NK-92 treated with Interleukin-12 subunit alpha and Interleukin-12 subunit beta, amount 100 ng/mL, for 24 hours (cell line): ENCODE measurements at places on chromosomes 1 and 21.
A peak's percentile ranks its signal among the peaks of the same experiment; 100 is the strongest.

- no peak for DNase-seq
Observed at GRCh38 chr1:169298441-169298840, 69.2 kb downstream of the NME7 start.

- no peak for DNase-seq
Observed at GRCh38 chr1:155253208-155253607, 2.1 kb downstream of the ENTREP3 start.

DNA sequence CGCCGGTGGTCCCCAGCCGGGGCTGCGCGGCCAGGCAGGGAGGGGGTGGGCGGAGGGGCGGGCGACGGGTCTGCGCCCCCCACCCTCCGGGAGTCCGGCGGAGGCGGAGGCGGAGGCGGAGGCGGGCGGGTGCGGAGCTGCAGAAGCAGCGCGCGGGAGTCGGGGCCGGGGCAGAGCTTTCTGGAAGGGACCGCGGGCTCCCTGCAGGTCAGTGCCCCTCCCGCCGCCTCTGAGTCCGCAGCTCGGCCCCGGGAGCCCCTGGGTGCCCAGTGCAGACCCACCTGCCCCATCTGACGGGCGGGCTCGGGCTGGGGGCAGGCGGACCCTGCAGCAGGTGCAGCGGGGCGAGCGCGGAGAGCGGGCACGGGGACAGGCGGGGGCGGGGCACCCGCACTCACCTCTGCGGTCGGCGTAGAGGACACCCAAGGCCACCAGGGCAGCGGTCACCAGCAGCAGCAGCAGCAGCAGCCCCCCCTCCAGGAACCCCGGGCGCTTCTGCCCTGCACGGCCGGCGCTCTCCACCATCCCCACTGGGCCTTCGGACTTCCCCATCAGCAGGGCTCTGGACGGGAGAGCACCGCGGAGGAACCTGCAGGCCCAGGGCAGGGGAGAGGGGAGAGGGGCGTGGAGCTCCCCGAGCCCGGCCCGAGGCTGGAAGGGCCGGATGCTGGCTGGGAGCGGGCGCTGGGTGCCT is 3.7 kb downstream of the MMEL1 start:
- DNase-seq: no peak

GRCh38 chr1:188641566-188642211 is 1812.9 kb downstream of the PLA2G4A start:
- DNase-seq: no peak

DNA sequence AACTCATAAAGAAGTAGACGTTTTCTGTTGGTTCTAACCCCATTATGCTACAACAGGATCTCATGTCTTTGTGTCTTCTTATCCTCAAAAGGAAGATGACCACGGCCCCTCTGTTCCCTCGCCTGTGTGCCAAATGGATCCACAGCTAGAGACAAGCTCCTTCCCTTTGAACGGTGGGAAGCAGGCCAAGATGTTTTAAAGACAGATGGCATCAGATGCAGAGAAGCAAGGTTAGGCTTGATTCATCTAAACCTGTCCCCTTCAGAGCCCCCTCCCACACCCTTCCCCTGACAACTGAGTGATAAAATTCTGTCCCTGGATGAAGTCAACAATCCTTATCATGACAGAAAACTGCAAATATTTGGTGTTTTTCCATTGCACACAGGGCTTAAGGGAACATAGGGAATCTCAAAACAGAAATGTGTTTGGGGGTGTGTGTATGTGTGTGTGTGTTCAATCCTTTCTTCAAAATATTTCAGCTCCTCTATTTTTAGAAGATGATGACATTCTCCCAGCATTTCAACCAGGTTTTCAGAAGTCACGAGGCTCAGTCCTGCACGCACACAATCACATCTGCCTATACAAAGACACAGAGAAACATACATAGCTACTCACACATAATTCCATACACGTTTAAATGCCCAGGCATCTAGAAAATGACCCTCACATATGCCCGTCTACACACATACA is 27.8 kb upstream of the FMOD start:
- DNase-seq: no peak

- no peak for DNase-seq
Observed at GRCh38 chr1:213676736-213677135, 311.0 kb upstream of the PROX1 start.

GRCh38 chr1:175808573-175808972 is 65.2 kb upstream of the TNR start:
- no peak for DNase-seq

- DNase-seq: no peak
Observed at GRCh38 chr1:206826394-206826793, 39.0 kb upstream of the IL20 start.

DNA sequence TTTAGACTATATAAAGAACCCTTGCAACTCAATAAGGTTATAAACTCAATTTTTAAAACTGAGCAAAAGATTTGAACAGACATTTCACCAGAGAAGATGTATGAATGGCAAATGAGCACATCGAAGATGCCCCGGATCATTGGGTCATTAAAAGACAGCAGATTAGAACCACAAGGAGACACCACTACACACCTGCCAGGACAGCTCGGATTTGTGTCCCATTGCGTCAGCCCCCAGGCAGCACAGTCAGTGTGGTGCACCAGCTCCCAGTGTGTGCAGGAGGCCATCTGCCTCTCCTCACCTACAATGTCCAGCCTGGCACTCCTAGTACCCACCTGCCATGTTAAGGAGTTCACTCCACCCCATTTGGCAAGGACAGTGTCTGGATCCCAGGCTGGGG is 61.1 kb upstream of the LRP8 start:
- DNase-seq: no peak

DNA sequence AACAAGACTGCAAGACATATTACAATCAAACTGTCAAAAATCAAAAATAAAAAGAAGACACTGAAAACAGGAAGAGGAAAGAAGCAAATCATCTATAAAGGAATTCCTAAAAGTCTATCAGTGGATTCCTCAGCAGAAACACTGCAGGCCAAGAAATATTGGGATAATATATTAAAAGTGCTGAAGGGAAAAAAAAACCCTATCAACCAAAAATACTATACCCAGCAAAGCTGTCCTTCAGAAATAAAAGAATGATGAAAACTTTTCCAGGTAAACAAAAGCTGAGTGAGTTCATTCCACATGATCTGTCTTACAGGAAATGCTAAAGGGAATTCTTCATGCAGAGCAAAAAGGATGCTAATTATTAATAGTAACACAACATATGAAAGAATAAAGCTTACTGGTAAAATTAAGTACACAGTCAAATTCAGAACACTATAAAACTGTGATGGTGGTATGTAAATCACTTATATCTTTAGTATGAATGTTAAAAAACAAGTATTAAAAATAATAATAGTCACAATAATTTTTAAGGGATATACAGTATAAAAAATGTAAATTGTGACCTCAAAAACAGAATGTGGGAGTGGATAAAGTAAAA is 12.9 kb upstream of the ACP6 start:
- no peak for DNase-seq

- no peak for DNase-seq
Observed at GRCh38 chr1:31297277-31298247, 730 bp downstream of the ZCCHC17 start.

DNA sequence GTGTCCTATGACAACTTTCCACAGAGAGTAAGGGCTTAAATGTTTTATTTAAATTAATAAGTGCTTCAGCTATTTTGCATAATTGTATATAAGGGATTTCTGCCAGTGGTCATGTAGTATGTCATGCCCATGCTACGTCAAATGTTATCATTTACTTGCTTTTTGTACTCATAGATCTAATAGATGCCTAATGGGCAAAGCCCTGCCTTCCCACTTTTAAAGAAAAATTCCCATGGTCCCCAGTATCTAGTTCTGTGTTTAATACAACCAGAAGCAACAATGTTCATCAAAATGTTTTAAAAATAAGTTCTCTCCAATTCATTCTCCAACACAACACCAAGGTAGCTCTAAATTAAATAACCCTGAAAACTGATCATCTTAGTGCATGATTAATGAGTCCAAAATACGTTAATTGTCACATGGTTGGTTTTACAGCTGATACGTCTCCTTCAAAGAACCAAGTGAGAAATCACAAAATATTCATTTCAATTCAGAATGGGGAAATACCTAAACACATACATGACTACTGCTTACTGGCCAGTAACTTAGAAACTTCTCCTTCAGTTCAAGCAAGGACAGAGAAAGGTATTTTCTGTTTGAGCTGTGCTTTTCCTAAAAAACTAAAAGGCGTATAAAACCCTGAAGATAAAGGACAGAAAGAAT is 49.1 kb upstream of the SDC3 start:
- no peak for DNase-seq

DNA sequence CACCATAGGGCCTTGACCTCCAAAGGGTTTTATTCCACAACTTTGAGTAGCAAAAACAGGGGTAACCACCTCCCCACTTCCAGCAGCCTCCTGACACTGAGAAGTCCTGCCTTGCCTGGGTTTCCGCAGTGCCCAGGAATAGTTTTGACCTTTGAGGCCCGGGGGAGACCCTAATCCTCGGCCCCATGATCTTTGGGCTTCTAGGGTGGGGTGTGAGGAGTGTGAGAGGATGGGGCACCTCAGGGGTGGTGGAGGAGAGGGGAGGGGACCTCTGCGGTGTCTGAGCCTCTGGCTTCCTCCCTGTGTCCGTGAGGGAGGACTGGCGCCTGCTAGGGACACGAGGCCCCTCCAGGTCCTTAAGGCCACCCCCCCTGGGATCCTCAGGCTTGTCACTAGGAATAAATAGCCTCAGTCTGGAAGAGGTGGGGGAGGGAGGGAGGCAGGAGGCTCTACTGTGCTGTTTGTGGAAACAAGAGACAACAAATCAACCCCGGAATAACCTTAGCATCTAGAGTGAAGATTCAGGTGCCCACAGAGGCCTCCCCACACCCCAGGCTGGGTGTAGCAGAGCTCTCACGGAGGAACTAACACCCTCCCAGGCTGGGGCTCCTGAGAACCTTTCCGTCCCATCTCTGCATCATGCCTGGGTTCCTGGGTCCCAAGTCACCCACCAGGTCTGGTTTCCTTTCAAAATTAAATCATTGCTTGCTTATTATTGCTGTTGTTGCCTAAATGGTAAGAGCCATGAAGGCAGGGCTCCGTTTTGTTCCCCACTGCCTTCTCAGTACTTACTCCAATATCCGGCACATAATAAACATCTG is 904 bp upstream of the FHL3 start:
- DNase-seq: no peak

- DNase-seq: no peak
Observed at GRCh38 chr1:55559842-55560241, 344.7 kb upstream of the USP24 start.

GRCh38 chr1:100313382-100313781 is 38.9 kb upstream of the CDC14A start:
- DNase-seq: no peak

GRCh38 chr1:161200992-161201835 is 953 bp upstream of the NDUFS2 start:
- DNase-seq: no peak

DNA sequence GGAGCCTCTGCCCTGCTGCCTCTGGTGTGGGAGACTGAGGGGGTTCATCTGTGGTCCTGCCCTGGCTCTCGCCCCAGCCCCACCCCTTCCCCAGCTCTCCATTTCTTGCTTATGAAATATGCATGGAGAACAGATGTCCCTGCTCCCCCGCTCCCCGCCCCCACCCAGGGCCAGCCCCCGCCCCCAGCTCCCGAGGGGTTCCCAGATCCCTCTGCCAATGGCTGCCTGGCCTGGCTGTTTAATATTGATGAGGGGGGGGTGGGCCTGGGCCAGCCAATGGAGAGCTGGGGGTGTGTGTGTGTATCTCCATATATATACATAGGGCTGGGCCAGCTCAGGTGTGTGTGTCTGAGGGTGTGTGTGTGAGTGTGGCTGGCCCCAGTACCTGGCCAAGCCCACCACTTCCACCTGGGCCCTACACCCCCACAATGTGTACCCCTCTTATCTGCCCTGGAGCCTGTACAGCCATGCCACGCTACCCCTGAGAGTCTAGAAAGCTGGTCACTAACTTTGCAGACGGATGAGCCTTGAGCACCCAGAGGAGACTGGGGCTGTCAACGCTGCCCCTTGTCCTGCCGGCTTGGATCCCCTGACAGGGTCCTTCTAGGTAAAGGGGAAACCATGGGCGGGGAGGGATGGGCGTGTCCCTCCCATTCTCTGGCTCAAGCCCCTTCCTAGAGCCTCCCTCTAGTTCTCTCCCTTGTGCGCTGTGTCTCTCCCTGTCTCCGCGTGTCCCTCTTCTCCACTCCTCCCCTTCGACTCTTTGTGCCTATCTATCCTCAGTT is at the start of gene NHLH1:
NHLH1 (plus strand) TSS at position 341 of the 785 bp plus-strand sequence. CDS start 3,661 bp downstream, outside the sequence.
- no peak for DNase-seq

- DNase-seq: no peak
Observed at GRCh38 chr1:171403393-171403792, 81.9 kb upstream of the PRRC2C start.

- DNase-seq: no peak
Observed at GRCh38 chr1:1437904-1438376, 2.5 kb downstream of the VWA1 start.

- DNase-seq: no peak
Observed at GRCh38 chr1:228013935-228014930, 7.4 kb downstream of the WNT3A start.

DNA sequence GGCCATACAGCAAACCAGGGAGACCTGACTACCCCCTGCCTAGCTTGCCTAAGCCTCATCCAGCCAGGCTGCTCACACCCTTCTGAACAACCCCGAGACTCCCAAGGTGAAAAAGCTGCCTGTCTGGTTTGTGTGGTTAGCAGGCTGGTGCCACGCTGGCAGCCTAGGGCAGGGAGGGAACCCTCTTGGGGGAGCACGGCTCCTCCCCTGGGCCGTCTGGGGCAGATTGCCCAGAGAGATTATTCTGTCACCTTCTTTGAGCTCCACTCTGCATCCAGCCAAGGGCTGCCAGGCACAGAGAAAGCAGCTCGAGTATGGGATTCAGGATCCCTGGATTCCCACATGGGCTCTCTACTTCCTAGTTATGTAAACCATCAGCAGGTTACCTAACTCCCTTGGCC is 27.5 kb upstream of the TCEA3 start:
- peak; percentile 42 for DNase-seq

DNA sequence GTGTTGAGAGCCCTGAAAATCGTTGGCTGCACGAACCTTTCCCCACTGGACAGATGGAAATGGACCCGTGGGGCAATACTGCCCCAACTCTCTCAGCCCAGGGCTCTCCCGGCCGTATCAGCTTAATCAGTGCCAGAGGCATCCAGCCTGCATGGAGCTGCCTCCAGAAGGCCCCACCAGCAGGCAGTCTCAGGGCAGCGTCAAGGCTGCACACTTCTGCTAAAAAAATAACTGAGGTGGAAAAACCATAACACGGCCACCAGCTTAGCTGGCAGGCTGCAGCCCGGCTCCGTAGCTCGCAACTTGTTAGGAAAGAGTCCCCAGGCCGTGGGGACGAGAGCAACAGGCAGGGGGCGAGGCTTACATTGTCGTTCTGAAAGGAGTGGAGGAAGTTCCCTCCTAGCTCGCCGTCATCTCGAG is 27.9 kb downstream of the MRPL37 start:
- no peak for DNase-seq
